ENCODE measurements at places on chromosomes 2 and 18.

DNA sequence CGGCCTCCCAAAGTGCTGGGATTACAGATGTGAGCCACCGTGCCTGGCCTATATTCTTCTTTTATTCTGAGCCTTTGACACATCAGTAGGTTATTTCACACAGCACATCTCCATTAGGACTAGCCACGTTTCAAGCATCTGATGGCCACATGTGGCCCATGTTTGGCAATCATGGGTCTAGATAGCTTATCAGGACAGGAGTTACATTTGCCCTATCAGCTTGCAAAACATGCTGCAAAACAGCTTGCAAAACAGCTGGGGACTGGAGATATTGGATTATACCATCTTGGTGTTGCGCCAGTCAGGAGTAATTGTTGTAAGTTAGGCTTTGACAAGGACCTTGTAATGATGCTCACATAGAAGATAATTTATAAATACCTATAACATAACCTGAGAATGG is 94.9 kb downstream of the GBX2 start:
- no peak for DNase-seq

DNA sequence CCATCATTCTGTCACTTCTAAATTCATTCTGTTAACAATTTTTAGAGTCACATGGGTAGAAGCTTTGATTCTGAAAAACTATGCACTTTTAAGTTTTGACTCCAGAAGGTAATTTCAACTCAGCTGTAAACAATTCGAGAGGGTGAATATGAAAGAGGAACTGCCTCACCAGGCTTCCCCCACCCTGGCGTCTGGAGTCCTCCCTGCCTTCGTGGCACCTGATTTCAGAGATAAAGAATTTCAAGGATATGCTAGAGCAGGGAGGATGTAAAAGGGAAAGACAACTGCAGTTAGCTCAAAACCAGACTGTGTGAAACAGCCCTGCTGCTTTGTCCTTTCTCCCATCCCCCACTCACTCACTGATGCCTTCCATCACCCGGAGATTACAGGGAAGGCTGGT is 40.7 kb downstream of the ONECUT2 start:
- DNase-seq = no peak

GRCh38 chr18:44871771-44872170 is 191.1 kb downstream of the SETBP1 start:
- DNase-seq = no peak

GRCh38 chr18:32371384-32371783 is 99.3 kb downstream of the GAREM1 start:
- DNase-seq = no peak

DNA sequence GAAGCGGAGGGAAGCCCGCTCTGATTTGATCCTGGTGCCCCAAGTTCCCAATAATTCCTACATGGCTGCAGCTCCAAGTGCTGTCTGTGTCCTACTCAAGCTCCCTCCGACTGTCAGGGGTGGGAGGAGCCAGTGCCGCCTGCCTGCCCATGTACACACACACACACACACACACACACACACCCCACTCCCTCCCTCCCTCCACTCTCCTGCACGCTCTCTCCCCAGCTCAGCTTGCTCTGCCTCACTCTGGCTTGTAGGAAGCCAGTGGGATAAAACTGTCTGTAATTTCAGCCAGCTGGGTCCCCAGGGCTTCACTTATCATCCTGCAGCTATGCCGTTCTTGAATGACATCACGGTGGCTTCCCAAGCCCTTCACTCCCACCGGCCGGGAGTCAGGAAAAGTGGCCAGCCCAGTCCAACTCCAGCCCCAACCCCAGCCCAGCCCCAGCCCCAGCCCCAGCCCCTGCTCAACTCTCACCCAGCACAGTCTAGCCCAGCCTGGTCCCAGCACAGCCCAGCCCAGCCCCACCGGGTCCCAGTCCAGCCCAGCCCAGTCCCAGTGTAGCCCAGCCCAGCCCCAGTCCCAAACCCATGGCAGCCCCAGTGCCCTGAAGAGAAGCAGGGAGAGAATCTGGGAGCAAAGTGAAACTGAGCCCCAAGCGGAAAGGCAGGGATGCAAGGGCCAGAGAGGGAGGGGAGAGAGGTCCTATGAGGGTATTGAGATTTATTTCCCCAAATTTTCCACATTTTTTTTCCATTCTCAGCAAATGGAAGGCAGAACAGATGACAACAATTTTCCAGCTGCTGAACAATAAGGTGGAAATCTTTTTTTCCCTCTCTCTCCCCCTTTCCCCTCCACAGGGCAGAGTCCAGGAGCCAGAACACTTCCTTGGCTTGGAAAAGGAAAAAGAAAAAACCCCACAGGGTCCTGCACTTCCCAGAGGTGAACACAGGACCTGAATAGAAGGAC is 144.0 kb downstream of the TNS1 start:
- DNase-seq = no peak

- no peak for DNase-seq
Measured at GRCh38 chr2:138823666-138824065, 43.5 kb upstream of the NXPH2 start.

DNA sequence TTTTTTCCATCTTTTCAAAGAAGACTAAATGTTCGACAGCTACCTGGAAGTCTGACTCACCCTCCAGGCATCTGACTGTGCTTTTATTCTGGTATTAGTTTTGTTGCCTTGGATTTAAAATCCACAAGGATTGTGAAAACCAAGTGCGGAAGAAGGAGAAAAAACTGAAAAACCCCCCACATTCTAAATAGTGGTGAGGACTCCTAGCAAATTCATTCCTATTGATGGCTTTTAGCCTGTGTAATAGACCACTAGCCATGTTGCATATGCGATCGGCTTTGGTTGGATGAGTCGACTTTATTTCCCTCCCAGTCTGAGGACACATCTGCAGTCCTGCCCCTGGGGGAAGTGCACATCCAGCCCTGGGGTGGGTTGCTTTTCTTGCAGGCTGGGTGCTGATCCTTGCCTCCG is 16.9 kb downstream of the LDLRAD4 start:
- DNase-seq = no peak

DNA sequence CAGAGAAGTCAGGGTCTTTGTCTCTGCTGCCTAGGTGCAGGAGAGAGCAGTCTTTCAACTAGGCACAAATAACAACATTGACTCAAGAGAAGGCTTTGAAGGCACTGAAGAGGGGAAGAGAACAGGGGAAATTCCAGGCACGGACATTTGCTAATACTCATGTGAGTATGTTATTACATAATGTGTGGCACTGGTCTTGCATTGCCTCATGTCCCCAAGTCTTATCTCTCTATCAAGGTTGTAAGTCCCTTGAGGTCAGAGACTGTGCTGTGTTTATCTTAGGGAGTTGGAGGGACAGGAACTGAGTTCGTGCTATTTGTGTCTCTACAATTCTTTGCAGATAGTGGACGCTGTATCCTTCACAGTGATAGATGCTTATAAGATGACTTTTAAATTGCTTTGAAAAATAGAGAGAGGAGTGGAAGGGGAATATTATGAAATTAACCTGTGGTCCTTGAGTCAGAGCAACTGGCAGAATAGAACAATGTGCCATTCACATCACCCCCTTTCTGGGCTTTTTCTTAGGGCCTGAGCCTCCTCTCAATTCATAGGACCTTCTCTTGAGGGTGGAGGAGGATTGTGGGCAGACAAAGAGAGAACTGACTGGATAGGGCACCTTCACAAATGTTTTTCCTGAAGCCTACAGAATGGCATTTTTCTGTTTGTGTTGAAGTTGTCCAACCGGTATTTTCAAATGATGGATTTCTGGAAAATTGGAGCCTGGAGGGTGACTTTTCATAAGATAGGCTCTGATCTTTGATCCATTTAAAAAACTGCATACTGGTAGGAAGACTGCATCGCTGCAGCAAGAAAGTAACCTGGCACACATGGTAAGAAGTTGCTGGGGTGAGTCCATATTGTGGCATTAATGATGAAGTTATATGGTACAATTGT is 96.6 kb upstream of the CXCR4 start:
- DNase-seq = no peak

DNA sequence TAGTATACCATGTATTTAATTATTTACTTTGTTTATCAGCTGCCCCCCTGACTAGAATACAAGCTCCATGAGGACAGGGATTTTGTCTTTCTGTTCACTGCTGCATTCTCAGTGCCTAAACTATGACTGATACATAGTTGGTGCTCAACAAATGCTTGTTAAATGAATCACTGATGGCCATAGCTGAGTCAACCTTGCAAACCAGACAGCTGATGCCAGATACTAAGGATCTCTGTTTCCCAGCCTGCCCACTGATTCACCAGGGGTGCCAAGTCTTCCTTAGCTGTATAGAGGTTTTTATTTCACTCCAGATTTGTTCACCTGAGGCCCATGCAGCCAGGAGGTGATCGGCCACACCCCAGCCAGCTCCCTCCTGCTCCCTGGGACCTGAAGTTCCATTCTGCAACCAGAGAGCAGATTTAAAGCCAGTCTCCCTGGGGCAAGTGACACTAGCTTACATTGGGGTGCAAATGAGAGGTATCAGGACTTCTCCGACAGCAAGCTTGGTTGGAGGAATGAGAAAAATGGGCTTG is 92.2 kb downstream of the C1QL2 start:
- DNase-seq = no peak

GRCh38 chr18:54532222-54532621 is 58.8 kb upstream of the DYNAP start:
- DNase-seq = no peak

DNA sequence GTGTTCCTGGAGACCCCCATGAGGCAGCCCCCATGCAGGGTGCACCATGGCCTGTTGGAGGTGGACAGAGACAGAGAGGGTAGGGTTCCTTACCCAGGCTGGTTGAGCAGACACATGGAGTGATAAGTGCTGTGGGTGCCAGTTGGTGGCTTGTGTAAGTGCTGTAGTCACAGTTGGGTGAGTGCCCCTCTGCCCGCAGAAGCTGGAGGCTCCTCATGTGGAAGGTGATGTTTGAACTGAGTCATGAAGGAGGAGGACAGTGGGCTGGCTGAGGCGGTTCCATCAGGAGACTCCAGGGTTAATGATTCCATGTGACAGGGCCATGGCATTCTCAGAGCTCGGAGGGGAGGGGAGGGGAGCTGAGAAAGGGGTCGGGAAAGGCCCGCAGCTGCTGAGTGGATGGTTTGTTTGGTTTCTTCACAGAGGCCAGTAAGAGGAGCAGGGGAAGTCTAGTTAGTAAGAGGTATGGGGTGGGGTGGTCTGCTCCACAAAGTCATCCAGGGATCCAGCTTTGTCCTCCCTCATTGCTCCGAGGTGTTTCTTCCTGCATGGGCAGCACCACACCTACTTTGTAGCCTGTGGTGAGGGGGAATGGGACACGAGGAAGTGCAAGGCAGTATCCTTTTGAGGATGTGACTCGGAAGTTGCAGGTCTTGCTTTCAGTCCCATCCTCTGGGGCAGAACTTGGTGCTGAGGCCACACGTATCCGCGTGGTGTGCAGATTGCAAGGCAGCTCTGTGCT is 13.6 kb downstream of the IMPA2 start:
- no peak for DNase-seq

GRCh38 chr2:43927442-43927841 is 68.3 kb downstream of the LRPPRC start:
- no peak for DNase-seq

DNA sequence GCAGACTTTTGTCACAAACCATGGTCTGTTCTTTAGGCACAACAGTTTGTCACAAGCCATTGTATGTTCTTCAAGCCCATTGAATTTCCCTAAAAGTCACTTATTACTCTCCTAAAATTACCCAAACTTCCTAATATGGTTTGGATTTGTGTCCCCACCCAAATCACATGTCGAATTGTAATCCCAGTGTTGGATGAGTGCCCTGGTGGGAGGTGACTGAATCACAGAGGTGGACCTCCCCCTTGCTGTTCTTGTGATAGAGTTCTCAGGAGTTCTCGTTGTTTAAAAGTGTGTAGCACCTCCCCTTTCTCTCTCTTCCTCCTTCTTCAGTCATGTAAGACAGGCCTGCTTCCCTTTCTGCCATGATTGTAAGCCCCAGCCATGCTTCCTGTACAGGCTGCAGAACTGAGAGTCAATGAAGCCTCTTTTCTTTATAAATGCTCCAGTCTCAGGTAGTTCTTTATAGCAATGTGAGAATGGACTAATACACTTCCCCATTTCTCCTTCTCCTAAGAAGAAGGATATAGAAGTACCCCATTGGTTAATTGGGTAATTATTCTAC is 11.2 kb upstream of the GYPC start:
- DNase-seq = no peak

GRCh38 chr2:99461828-99462483 is 27.9 kb downstream of the REV1 start:
- no peak for DNase-seq

- DNase-seq = no peak
Measured at GRCh38 chr2:21693081-21693480, 569.3 kb downstream of the TDRD15 start.

DNA sequence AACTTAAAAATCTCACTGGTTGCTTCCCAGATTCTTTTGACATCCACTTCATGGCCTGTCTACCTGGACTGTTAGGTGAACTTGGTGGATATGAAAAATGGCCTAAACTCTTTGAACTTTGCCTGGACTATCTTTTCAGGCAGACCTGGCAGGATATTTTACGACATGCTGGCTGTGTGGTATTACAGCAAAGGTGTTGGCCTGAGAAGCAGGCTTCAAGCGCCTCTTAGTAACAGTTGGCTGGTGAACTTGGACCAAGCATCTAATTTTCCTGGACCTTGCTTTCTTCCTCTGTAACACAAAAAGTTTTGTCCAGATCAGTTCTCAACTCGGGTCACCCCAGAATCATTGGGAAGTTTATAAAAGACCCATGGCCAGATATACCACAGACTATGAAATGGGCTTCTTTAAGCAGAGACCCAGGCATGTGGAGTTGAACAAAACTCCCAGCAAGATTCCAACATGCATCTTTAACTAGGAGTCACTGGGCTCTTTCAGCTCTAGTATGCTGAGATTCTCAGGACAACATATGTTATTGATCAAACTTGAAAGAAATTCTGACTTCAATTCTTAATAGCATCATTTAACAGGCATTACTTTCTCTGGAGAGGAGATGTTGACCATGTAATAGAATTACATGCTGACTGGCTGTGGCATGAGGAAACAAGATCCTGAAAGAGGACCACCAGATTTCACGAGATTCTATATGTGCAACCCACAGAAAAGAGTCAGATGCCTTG is 4.4 kb downstream of the LYPD1 start:
- no peak for DNase-seq

GRCh38 chr2:190181123-190181669 is 118.7 kb upstream of the MSTN start:
- DNase-seq = no peak

DNA sequence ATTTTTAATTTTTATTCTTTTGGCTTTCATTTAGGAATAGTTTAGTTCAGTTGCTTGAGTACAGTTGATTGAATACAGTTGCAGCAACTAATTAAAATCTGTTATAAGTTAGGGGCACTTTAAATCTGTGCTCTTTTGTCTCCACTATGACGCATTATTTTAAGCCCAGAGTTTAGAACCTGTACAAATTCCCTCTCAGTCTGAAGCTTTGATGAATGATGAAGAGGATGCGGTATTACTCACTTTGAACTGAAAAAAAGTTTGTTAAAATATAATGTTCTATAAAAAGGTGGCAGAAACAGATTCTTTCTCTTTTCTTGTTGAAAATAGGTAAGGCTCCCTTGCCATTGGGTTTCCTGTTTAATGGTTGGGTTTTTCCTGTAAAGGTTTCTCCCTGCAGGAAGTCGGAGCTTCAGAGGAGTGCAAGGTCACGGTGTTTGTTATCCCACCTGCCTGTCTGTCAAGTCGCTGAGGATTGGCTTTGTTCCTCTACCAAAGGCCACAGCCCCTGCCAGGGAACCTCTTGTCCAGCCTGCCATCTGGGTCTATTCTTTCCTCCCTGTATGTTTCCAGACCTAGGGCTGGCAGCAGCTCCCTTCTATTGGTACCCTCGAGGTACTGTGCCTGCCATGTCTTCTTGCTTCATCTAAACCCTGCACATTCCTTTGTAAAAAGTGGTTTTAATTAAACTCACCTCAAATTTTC is 43.8 kb upstream of the FN1 start:
- DNase-seq = no peak

Data from activated naive CD4-positive, alpha-beta T cell treated with anti-CD3 and anti-CD28 coated beads, Interleukin-2, amount 50 U/mL, for 16 hours (primary cell).